Fibroblast of the conjunctiva (primary cell): ENCODE measurements at places on chromosomes 7 and 10.

DNA sequence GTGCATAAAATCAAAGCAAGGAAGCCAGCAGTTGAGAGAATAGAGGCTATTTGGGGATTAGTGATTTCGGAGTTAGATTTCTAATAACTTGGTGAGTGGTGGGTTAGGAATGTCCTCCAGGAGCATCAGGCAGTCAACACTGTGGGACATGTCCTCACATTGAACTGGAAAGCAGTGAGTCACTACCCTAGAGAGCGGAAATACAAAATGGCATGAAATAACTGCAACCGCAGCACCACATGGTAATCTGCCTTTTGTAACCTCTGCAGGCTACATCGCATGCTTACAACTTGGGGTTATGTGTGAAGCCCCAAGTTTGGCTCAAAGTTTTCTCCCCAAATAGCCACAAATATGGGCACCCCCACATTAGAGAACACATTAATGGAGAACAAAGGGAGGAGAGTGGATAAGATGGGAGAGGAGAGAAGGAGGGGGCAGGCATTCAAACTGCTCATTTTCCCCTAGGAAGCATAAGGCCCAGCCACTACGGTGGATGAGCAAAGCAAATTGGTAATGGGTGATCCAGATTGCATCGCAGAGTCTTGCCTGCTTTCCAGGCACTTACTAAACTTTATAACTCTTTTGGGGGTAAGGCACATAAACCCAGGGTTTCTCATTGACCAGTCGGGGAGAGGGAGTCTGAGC, 22.0 kb upstream of the SLF2 start:
- peak; percentile 91 for DNase-seq

DNA sequence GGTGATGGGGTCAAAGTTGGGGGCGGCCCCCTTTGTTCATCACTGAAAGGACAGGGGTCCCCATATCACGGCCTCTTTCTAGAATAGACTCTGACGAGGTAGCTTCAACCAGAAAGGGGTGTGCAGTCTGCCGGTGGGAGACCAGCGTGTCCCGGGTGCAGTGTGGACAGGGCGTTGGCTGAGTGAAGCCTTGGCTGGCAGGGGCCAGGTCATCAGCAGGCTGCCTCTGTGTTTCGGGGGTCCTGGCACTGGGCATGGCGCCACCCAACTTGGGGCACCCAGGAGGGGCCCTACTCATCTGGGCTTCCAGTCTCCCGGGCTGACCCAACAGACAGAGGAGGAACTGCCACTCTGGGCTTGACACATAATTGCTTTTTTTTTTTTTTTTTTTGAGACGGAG, 3.5 kb upstream of the AMZ1 start:
- DNase-seq = no peak

GRCh38 chr7:35185908-35186731, 67.8 kb downstream of the TBX20 start:
- DNase-seq = no peak

GRCh38 chr7:42017349-42017986, 219.5 kb downstream of the GLI3 start:
- DNase-seq = no peak

- no peak for DNase-seq
Observed at GRCh38 chr7:21542891-21543527, at the start of gene DNAH11. TSS of gene DNAH11 (plus strand) at chr7:21543039. CDS start at chr7:21543246, 207 bp downstream.

DNA sequence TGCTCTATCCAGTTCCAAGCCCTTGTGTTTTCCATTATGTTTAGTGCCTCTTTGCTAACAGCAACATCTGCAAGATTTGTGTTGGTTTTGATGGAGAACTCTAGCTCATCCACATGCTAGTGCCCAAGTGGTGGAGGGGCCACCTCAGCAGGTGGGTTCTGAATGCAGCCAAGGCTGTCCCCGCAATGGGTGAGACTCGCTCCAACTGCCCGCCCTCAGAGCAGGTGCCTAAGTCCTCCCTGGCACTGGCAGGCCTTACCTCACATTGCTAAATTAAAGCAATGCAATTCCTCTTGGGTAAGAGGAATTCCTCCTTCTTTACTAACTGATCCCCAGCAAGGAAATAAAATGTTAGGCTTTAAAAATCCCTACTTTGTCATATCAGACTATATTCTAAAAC, 146.8 kb downstream of the ADCY1 start:
- no peak for DNase-seq

DNA sequence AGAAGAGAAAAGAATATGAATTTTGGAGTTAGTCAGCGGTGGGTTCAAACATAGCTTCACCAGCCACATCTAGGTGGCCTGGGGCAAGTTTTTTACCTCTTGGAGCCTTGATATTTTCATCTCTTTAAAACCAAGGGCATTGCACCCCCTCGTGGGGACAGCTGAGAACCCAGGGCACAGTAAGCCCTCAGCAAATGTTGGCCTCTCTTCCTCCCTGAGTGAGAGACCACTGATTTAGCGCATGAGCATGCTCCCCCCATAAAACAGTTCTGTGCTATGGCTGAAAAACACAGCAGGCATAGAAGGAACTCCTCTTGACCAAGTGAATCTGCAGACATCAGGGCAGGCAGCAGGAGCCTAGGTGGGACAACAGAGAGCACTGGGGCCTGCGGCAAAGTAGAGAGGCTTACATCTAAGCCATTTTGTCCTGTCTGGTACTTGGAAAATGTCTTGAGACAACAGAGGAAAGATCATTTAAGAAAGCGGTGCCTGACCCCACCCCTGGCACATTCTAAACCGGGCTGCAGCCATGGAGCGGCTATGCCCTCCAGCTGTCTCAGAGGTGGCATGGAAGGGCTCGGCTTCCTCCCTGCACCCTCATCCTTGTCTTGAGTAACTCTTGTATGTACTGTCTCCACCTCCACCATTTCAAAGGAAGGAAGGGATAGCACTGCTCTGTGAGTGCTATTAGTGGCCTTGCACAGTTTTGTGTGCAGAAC, 94.7 kb downstream of the ARHGAP22 start:
- no peak for DNase-seq

- no peak for DNase-seq
Observed at GRCh38 chr10:80289451-80290287, at the start of gene MAT1A. TSS of gene MAT1A (minus strand) at chr10:80289658. CDS start at chr10:80289423, 235 bp downstream.

GRCh38 chr7:36781011-36781738, 56.9 kb upstream of the AOAH start:
- DNase-seq = no peak

DNA sequence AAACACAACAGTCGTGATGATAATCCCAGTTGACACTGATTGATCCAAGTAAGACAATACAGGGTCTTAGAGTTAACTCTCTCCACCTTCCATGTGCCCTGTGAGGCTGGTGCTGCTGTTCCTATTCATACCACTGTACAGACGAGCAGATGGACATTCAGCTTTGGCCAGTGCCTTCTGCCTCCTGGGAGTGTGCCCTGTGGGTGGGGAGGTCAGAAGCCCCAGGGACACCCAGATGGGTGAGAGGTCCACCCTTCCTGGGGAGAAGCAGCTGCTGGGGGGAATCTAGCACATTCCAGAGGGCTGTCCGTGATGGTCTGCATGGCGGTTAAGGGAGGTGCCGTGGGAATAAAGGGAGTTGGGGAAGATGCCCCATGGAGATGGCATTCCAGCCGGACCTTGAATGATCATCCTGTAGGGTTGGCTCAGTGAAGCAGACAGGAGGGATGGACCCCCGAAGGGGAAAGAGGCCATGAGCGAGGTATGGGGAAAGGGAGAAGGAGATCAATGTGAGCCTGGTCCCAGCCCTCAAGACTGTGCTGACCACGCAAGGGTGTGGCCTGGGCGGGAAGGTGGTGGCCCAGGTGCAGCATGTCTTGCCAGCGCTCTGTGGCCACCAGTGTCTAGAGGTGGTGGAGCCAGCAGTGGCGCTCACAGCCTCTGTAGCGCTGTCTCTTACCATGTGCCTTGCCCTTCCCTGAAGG, 74.0 kb downstream of the ADCY1 start:
- DNase-seq = no peak

DNA sequence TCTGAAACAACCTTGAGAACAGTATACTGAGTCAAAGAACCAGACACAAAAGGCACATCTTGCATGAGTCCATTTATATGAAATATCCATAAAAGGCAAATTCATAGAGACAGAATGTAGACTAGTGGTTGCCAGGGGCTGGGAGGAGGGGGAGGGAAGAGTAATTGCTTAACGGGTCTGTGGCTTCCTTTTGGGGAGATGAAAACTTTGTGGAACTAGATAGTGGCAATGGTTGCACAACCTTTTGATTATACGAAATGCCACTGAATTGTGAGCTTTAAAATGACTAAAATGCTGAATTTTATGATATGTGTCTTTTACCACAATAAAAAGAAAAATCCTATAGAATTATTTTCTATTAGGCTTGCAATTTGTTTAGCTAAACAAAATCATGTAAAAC, 16.8 kb downstream of the ADRB1 start:
- no peak for DNase-seq

DNA sequence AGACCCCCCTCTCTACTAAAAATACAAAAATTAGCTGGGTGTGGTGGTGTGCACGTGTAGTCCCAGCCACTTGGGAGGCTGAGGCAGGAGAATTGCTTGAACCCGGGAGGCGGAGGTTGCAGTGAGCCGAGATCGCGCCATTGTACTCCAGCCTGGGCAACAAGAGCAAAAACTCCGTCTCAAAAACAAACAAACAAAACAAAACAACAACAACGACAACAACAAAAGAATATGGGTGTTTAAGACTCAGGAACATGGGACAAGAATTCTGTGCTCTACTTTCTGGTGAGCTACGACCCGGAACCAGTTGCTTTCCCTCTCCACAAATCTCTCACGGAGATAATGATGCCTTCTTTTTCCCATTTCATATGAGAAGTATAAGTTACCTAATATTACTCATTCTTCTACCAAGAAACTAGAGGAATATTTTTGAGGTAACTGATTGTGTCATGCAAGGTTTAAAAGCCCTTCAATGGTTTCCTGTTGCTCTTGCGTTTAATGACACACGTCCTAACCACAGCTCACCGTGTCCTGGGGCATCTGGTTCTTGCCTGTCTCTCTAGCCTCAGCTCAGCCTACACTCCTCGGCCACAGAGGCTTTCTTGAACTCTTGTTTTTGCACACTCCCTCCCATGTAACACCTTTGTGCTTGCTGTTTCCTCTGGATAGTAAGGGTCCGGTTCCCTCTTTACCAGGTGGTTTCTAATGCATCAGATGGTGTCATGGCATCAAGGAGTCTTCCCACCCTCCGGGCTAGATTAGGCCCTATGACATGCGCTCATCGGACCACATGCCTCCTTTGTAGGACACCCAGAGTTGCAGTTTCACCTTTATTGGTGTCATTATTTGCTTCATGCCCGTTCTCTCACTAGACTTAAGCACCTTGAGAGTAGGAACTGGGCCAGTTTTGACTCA, 67.5 kb downstream of the PFKFB3 start:
- DNase-seq = no peak

GRCh38 chr10:133459454-133460207, 5.9 kb downstream of the SCART1 start:
- DNase-seq = no peak

DNA sequence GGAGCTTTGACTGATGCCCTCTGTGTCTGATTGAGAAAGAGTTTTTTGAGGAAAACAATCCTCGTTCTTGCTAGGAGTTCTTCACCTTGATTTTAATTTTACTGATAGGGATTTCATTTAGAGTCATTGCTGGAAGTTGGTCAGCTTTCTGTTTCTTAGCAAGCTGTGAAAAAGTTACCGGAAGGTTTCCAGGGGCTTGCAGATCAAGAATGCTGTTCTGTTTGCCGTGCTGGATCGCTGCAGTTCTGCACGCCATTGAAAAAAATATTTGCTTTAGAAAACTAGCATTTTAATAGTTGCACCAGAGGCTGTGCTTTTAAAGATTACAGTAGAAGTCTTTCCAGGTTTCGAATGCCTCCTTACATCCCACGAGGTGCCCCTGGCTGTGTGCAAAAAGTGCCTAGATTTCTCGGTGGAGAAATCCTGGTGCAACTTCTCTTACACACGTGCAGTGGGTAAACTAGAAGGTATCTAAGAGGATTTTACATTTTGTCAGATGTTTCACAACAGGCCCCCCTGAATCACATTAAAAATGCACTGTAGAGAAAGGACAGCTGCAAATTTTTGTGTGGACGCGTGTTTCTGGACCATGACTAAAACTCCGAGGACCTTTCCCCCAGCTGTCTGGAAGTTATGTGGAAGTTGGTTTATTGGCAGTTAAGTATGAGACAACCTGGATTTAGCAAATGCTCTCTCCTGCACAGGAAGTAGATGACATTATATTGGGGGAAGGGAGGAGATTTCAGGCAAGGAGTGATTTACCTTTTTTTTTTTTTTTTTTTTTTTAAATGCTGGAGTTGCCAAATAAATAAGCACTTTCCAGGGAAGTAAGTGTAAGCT, 5.8 kb downstream of the TCF7L2 start:
- peak; percentile 43 for DNase-seq

DNA sequence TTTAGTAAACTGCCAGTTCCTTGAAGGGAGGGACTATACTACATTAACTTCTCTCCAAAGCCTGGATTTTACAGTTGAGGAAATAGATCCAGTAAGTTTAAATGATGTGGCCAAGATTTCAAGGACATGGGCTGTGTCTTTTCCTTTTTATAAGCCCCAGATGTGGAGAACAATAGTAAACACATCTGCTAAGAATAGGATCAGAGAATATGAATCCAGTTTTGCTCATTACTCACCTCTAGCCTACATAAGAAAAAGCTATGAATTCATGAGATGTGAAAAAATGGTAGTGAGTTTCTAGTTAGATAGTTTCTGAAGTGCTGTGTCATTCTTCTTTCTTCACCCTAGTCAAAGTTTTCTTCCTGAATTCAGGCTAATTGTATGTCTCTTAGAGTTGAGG, 38.6 kb downstream of the MAGI2 start:
- DNase-seq = peak; percentile 12

DNA sequence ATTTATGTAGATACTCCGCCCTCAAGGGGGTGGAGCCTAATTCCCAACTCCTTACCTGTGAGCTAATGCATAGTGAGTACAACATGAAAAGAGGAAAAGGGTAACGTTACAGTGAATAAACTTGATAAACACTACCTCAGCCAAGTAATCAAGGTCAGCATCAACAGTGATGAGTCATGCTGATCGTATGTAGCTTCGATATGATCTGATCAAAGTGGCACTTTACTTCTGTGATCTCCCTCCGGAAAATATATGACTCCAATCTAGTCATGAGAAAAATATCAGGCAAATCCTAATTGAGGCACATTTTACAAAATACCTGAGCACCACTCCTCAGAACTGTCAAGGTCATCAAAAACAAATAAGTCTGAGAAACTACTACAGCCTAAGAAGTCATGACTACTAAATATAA, 70.4 kb downstream of the VTI1A start:
- no peak for DNase-seq

DNA sequence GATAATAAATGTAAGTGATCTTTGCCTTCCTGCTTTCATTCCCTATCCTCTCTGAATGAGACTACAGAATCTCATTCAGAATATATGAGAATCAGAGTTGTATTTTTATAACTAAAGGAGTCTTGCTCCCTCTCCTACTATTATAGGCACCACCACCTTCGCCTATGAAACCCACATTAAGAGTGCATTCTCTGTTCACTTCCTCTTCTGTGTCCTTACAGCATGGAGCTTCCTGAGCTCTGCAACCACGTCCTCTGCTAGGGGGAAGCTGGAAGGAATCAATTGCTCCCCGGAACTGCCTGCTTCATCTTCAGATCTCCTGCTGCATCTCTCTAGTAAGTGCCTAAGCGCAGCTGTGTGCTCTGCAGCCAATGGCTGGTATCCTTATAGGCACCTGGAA, 820.7 kb downstream of the GRID1 start:
- no peak for DNase-seq

- DNase-seq = no peak
Observed at GRCh38 chr7:76333511-76334101, 25.2 kb downstream of the YWHAG start.
